Activated CD4-positive, alpha-beta T cell treated with anti-CD3 and anti-CD28 coated beads, Interleukin-2, amount 50 U/mL, for 4 hours (primary cell): ENCODE measurements at places on chromosomes 13 and 19.
A peak's percentile ranks its signal among the peaks of the same experiment; 100 is the strongest.

GRCh38 chr19:3599776-3600187, 6.9 kb downstream of the TBXA2R start:
- no peak for DNase-seq

GRCh38 chr13:109779074-109779473, 7.3 kb downstream of the IRS2 start:
- DNase-seq = peak; percentile 54

DNA sequence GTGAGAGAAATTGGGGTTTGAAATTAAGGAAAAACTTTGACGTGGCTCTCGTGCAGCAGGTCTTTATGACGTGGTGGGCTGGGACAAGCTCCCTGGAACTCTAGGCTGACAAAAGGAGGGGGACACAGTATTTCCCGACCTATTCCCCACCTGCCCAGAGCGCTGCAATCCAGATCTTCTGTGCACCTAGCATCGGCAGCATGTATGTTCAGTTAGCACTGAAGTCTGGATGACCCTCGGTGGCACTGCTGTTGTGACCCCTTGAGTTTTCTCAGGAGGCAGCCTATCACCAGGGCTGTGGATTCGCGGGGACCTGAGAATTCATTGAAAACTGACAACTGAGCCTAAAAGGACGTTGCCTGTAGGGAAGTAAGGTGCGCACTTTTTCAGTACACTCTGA, 9.1 kb upstream of the ZNF536 start:
- DNase-seq = no peak

- no peak for DNase-seq
These were observed 38.0 kb upstream of the TEX29 start for GRCh38 chr13:111282425-111282824.

GRCh38 chr19:37537391-37537947, 30.7 kb downstream of the ZNF793 start:
- no peak for DNase-seq

GRCh38 chr19:17305517-17306284, at the start of gene MRPL34:
MRPL34 (plus strand) TSS chr19:17305872; CDS start chr19:17305893, 21 bp downstream.
- DNase-seq = peak; percentile 90

- DNase-seq = no peak
These were observed 518.2 kb upstream of the HTR2A start for GRCh38 chr13:47415048-47415447.

- DNase-seq = no peak
These were observed 2.8 kb downstream of the PTGIR start for GRCh38 chr19:46622118-46622446.

- DNase-seq = peak; percentile 14
These were observed 203.1 kb upstream of the EDNRB start for GRCh38 chr13:78121459-78122348.

GRCh38 chr19:17078920-17079709, 3.5 kb downstream of the MYO9B start:
- DNase-seq = no peak

GRCh38 chr19:5217171-5217570, 123.4 kb downstream of the PTPRS start:
- no peak for DNase-seq

GRCh38 chr19:2282062-2282861, at the start of gene PEAK3:
PEAK3 (minus strand) TSS chr19:2282175; CDS start chr19:2280931, 1,244 bp downstream.
- DNase-seq = no peak

DNA sequence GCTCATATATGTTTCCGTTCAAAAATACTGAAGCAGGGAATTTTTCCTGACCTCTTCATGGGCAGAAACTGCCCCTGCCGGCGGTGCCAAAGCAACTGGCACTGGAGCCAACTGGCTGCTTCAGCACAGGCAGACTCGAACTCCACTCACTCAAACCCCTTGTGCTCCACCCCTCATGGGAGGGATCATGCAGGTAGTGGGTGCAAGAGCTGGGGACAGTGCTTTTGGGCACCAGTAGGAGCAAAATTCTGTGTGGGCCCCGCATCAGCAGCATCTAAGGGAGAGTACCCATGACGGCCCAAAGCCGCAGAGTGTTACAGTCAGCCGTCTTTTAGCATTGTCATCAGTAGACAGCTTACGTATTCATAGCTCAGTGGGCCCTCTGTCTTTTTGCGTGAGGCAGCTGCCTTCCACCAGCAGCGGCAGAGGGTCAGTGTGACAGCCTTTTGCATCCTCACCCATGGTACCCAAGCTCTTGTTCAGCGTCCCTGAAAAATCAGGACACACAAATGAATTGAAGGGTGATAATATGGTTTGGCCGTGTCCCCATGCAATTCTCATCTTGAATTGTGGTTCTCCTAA, 393.8 kb downstream of the SLITRK6 start:
- no peak for DNase-seq

GRCh38 chr13:29081697-29082440, 261.7 kb downstream of the MTUS2 start:
- DNase-seq = no peak

GRCh38 chr19:4539693-4540581, at the start of gene LRG1:
LRG1 (minus strand) TSS chr19:4540036; CDS start chr19:4540013, 23 bp downstream.
- no peak for DNase-seq

- DNase-seq = no peak
These were observed 3.4 kb downstream of the MTRF1 start for GRCh38 chr13:41259875-41260501.

GRCh38 chr13:113182046-113182445, 23.6 kb downstream of the PROZ start:
- DNase-seq = no peak

DNA sequence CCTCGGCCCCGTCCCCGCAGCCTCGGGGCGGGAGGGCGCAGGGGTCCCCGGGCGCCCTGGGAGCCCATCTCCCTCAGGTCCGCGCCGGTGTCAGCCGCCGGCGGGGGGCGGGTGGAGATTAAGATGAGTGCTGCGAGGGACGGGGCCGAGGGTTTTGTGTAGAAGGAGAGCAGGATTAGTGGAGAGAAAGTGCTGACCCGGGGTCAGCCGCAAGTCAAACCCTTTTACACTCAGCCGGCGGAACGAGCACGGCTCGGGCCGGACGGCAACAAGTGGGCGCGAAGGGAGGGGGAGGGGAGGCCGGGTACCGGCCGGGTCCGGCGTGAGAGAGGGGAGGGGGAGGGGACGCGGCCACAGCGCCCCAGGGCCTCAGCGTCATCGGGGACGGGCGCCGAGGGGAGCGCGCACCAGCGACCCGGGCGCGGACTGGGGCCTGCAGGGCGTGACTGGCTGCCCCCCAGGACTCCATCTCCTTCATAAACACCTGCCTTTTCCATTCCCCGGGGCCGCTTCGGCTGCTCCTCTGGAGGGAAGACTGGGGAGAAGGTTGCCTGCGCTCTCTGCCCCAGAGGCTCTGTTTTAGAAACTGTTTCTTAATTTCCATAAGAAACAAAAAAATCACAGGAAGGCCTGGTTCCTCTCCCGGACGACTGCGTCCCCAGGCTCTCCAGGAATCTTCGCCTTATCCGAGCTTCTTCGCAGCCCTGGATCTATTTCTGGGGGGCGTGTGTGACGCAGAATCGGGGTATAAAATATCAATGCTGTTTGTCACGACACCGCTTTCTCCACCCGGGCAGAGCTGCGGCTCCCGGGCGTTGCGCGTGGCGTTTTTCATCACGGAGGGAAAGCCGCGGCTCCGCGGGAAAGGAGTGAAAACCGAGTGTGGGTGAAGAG, 6.5 kb downstream of the SOX1 start:
- no peak for DNase-seq

- no peak for DNase-seq
These were observed 27.9 kb downstream of the CPAMD8 start for GRCh38 chr19:16998635-16999194.

GRCh38 chr13:99425485-99426341, 75.6 kb upstream of the TM9SF2 start:
- DNase-seq = peak; percentile 58

GRCh38 chr13:66138172-66138811, 1091.8 kb downstream of the PCDH9 start:
- no peak for DNase-seq

DNA sequence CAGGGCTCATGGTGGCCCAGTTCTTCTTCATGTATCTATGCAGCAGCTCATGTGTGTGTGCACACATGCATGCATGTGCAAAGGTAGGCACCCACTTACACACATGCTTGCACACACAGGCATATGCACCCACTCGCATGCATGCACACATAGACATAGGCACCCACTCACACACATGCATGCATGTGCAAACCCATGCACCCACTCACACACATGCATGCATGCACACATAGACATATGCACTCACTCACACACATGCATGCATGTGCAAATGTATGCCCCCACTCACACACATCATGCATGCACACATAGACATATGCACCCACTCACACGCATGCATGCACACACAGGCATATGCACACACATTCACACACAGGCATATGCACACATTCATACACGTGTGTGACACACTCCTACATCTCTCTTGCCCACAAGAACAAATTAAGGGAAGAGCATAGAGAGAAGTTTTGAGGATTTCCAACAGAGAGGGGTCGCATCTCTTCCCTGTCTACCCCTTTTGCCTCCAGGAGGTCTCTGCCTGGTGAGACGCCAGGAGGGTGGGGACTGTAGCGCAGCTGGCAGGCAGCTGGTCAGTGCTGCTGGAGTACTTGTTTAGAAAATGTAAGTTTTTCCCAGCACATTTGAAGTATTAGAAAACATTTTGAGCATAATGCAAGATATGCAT, 63.9 kb upstream of the ARHGEF7 start:
- no peak for DNase-seq

DNA sequence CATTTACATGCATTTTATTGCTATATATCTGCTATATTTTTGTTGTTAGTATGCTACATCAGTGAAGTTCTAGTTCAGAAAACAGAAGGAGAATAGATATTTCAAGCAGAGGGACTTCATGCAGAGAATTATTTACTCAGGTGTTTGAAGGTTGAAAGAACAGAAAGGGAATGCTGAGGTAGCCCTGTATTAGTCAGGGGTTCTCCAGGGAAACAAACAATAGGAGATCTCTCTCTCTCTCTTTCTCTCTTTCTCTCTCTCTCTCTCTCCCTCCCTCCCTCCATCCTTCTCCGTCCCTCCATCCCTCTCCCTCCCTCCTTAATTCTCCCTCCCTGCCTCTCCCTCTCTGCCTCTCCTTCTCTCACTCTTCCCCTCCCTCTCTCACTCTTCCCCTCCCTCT, 114.3 kb upstream of the TDRD3 start:
- no peak for DNase-seq

- DNase-seq = peak; percentile 38
These were observed 16.2 kb upstream of the PRODH2 start for GRCh38 chr19:35828692-35829301.

DNA sequence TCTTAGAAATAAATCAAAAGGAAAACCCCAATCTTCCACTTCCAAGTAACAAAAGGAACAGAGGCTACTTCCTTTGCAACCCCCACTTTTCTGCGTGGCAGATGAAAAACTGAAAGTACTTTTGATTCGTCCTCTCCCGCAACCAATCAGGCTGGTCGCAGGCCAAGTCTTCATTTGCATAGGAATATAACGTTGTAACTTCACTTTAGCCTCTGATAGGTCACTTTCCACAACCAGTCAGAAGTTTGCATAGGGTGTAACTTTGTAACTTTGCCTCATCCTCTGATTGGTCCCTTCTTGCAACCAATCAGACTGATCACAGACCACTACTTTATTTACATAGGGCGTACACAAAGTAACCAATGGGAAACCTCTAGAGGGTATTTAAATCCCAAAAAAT, 37.2 kb downstream of the TGDS start:
- no peak for DNase-seq

- DNase-seq = no peak
These were observed 64.9 kb downstream of the TEX29 start for GRCh38 chr13:111385183-111385857.

GRCh38 chr19:47518139-47518538, 3.3 kb upstream of the NAPA start:
- peak; percentile 23 for DNase-seq

DNA sequence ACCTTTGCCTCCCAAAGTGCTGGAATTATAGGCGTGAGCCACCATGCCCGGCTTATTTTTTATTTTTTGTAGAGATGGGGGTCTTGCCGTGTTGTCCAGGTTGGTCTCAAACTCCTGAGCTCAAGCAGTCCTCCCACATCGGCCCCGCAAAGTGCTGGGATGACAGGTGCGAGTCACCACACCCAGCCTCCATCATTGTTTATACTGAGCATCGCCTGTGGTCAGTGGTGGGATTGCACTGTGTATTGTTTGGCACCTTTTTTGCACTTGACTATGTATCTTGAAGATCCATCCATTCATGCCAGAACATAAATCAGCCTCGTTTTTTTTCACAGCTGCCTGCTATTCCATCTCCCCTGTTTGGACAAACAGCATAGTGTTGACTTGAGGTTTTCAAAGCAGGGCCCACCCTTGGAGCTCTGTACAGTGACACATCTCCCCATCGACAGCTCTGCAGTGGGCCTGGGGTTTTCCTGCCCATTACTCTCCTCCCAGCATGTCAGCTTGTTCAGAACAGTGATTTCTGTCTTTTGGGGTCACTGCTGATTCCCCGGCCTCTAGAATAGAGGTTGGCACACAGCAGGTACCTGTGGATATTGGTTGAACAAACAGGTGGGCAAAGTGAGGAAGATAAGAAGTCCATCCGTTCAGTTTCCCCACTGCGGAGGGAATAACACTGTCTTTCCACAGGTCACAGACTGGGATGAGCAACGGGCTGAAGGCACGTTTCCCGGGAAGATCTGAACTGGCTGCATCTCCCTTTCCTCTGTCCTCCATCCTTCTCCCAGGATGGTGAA, 8.2 kb upstream of the UPK1A start:
- DNase-seq = no peak

DNA sequence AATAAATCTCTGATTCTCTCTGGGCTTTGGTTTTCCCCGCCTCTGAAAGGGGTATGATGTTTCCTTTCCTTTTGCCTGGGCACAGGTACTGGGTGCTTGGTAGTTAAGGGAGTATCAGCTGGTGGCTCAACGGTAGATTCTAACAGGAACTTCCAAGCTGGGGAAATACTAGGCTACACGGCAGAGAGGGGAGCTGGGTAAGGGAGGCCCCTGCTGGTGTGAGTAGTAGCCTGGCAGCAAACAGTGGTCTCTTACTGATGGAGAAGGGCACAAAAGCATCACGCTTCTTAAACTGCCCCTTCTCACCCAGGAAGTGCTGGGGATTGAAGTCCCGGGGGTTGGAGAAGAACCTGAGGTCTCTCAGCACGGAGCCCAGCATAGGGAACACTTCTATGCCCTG, 26.9 kb upstream of the CYP2A7 start:
- DNase-seq = no peak

DNA sequence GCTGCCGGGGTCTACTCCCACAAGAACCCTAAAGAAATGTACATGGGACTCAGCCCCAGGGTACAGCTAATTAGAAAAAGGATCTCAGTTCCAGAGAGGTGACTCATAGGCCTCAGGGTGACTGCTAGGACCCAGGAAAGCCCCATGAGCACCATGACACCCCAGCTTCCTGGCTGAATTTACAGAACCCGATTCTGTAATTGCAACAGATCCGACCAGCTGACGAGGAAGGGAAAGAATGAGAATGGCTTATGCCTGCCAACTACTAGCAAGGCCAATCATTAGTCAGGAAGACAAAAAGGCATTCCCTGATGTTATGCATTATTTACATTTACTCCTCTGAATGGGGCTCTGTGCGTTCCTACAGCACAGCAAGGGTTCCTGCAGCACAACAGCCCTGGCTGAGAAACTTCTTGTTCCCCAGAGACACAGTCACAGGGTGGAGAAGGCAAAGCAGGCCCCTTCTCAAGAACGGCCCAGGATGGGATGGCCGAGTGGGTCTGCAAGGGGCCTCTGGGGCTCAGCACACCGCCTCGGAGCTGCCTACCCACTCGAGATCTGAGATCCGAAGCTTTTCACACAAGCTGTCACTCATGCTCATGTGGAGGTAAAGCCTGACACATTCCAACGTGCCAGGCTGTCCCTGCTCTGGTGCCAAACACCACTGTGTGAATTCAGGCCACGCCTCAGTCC, 27.2 kb downstream of the PBX4 start:
- peak; percentile 66 for DNase-seq

GRCh38 chr13:27465611-27466010, 15.2 kb upstream of the MTIF3 start:
- DNase-seq = no peak
